ENCODE measurements at places on chromosomes 5 and 9.

DNA sequence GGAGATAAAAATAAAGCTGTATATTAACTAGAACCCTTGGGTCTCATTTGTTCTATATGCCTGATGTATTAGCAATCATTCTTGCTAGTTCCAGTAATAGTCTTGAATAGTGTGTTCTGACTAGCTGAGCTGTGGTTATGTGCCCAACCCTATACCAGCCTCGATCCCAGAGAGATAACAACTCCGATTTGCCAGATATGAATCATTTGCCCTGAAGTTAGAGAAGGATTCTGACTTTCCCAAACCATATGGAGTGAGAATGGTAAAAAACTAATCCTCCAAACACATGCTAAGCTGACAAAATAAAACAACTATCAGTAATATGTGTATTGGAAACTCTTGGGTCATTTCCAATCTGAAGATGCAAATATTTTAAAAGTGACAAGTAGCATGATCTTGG, 64.8 kb downstream of the ALDH1A1 start:
- no peak for DNase-seq

DNA sequence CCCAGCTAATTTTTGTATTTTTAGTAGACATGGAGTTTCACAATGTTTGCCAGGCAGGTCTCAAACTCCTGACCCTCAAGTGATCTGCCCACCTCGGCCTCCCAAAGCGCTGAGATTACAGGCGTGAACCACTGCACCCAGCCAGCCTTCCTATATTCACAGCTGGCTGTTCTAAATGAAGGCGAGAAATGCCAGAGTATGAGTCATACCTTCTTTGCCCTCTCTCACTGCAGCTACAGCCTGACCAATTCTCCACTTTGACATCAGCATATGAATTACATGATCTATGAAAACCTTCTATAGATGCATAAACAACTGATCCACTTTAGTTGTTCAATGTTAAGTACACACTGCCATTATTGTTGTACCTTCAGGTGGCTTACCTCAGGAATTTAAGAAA, 14.5 kb downstream of the APTX start:
- no peak for DNase-seq

GRCh38 chr9:132880324-132880661, 1.6 kb downstream of the SPACA9 start:
- no peak for DNase-seq

- no peak for DNase-seq
Observed at GRCh38 chr9:82132024-82132423, 143.5 kb downstream of the SPATA31D1 start.

DNA sequence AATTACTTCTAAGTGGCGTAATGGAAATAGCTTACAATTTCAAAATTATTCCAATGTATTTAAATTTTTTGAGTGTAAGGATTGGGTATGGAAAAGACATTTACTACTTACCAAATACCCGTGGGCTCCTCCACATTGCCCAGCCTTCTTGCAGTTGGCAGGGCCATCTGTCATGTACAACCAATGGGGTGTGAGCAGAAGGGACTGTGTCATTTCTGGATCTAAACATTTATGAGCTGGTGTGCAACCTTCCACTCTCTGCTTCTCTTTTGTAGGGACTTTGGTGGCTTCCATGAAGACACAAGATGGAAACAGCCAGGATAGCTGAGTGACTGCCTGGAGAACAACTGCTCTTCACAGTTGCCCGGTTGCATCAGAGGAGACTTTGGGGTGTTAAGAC, 40.8 kb downstream of the FRMD3 start:
- DNase-seq = no peak

DNA sequence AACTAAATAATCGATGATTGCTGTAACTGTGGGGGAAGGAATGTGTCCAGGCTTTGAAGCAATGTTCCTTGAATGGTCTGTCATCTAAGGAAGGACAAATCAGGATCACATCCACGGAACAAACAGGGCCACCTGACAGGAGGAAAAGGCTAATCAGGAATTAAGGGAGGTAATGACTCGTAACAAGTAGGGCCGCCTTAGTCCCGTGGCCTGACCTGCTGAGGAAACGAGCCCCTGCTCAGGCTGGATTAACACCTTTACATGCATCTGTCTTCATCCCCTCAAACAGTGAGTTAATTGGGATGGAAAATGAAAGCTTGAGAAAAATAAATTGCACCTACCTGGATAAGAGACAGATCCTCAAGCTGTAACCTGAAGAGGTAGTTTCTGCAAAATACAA, 227.8 kb downstream of the SEMA5A start:
- no peak for DNase-seq

DNA sequence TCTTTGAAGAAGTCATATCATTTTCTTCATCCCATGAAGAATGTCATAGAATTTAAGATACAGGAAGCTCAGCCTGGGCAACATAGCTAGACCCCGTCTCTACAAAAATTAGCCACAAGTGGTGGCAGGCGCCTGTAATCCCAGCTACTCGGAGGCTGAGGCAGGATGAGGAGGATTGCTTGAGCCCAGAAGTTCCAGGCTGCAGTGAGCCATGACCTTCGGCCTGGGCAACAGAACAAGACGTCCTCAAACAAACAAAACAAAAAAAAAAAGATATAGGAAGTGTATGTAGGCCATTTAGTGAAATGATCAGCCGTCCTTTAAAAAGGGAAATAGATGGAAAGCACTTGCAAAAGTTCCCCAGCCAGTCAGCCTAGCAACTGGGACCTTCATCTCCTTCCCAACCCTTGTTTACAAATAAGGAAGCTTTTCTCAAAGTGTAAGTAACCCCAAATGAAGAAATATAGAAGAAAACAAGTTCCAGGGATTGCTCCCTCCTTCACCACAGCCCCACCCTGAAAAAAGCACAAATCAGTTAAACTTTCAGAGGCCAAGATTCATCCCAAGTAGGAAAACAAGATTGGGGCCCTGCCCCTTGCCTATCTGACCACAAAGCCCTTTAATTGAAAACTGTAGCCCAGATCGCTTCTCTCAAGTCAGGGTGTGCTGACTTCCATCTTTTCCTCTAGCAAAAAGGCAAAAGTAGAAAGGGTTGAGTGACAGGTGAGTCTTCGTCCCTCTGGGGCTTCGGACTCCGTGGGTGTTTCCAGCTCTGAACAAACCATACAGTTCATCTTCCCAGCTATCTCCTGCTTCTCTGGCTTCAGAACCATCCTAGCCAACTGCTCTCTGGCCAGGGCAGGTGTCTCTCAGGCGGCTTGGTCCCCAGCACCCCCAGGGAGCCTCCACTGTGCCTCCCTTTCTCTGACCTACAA, 1.2 kb downstream of the SLC31A2 start:
- DNase-seq = no peak

DNA sequence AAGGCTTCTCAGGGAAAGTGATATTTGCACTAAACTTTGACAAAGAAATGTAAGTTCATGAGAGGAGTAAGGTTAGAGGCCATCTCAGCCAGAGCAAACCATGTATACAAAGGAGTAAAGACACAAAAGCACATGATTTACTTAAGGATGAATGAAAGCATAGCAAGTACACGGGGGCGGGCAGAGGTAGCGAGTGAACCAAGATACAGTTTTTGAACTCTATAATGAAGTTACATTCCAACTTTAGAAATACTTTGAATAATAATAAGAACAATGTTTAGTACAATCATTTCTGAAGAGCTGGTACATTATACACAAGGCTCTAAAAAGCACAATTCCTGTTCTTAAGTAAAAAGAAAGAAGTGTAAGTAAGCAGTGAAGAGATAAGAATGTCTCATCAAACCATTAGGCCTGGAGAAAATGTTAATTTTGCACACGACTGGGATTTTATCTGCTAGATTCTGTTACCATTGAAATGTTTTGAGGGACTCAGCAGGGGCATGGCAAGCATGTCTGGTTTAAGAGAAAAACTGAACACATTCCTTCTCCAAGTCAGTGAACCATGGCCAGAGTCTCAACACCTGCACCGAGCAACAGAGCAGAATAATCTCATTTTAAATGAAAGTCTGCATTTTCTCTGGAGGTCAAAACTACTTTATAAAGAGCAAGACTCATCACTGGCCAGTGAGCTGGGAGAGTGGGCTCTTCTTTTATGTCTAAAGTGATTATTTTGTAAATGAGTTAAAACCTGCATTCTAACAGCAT, 147.6 kb upstream of the TRPM3 start:
- DNase-seq = no peak

GRCh38 chr5:18975624-18976023, 1012.4 kb downstream of the CDH18 start:
- no peak for DNase-seq

- DNase-seq = no peak
Observed at GRCh38 chr5:151139646-151140045, 17.9 kb downstream of the ANXA6 start.

DNA sequence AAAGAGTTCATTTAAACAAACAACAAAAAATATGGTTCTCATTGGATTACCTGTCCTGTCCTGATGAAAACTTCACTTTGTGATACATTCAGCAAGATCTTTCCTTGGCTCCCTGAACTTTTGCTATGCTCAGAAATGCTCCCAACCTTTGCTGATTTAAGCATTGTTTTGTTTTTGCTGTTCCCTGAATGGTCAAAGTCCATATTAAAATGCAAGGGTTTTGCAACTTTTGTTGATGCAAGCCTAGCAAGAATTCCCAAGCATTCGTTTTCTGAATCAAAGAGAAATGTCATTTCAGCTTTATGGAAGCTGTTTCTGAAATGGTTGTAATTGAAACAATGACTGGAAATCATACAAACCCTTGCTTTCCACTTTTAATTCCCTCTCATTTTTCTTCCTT, 3.1 kb upstream of the SFXN1 start:
- no peak for DNase-seq

DNA sequence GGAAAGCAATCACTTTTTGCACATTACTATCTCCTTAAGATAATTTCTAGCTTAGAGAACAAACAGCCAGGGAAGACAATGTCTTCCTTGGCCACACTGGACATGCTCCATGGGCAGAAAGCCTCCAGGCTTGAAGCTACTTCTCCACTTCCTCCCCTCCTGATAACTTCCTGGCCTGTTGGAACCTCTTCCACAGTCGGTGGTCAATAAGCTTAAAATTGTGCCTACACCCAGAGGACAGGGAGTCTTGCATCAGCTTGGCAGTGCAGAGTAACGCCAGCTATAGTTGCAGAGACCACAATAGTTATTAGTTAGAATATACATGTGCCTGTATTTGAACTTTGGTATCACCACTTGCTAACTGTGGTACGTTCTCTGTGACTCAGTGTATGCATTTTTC, 58.1 kb upstream of the ABCA1 start:
- DNase-seq = no peak

DNA sequence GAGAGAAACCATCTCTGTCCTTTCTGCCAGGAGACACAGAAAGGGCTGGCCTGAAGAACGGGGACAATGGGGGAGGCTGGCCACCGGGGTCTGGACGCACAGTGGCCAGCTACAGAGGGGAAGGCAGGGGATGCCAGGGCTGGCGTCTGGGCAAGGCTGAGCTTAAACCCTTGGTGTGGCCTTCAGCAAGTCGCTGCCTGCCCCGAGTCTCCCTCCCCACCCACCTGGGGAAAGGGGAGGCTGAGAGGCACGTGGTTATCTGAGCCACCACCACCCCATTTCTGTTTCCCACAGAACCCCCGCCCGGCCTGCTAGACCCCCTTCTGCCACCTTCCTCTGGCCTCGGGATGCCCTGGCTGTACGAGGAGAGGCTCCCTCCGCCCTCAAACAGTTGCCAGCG, 115.3 kb downstream of the VAV2 start:
- DNase-seq = no peak

DNA sequence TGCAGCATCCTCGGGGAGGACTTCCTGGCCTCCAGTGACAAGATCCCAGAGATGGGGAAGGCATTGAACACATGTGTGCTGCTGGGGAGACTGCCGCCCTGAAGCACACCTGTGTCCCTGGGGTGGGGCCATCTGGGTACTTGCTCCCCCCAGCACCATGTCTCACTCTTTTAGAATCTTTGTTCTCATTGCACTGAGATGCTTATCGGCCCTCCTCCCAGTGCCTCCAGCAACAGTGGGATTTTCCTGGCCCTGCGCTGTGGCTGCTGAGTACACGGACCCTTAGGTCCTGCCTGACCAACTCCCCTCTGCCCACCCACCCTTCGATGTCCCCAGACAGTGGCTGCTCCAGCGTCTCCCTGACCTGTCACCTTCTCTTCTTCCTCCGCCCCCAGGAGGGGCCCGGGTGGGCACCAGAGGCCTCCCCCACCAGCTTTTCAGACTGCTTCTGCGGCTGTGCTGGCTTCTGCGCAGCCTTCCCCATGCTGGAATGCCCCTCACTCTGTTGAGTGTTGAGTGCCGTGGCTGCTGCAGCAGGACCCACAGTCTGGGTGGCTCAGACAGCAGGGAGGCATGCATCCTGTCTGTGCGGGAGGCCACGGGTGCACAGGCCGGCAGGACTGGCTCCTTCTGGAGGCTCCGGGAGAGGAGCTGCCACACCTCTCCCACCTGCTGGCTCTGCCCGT, 145.9 kb upstream of the IRX2 start:
- no peak for DNase-seq

GRCh38 chr5:16013334-16014065, 166.1 kb downstream of the MARCHF11 start:
- DNase-seq = no peak

GRCh38 chr5:78162253-78162862, 132.1 kb downstream of the AP3B1 start:
- DNase-seq = peak; percentile 27

- DNase-seq = no peak
Observed at GRCh38 chr9:86238861-86239770, 20.3 kb downstream of the C9orf153 start.

DNA sequence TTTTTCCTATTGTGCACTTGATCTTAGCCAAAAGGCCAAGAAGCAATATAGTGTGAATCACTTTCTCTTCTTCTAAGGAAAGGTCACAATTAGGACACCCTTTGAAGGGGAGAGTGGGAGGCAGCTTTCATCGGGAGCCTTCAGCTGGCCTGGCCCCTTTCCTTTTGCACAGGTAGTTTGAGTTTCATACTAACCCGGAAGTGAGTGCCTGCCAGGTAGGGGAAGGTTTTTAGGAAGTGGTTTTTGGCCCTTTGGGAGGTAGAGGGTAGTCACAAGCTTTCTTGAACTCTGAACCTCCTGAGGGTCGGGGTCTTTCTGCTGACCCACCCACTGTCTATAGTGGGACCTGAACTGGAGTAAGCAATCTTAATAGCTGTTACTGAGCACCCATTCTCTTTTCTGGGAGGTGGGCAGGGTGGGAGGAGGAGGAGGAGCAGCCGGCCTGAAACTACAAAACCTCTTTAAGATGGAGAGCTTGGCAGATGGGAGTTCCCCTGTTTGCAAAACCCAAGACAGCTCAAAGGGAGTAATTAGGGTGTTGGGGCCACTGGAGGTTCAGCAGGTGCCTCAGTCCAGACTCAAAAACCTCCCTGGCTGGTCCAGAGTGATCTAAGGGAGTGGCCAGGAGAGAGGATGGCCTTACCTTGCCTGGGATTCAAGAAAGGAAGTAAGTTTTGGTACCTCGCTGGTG, 6.0 kb downstream of the LARP1 start:
- no peak for DNase-seq
